ENCODE measurements at places on chromosomes 16 and 17.
A peak's percentile ranks its signal among the peaks of the same experiment; 100 is the strongest.

GRCh38 chr17:78184351-78184750 is 2.5 kb downstream of the TK1 start:
- no peaks in the 10 kb centered on the region for H3K27me3 ChIP-seq
- peaks cover 37% of the 10 kb centered on the region for H3K4me1 ChIP-seq
- no peak overlapping the region for H3K4me3 ChIP-seq
- DNase-seq = no peak
- no peaks in the 10 kb centered on the region for H3K36me3 ChIP-seq

GRCh38 chr16:63426275-63426870 is 1390.1 kb upstream of the CDH8 start:
- H3K4me3 ChIP-seq = no peak overlapping the region
- H3K27ac ChIP-seq = no peak overlapping the region
- H3K27me3 ChIP-seq = no peaks in the 10 kb centered on the region
- DNase-seq = no peak
- no peaks in the 10 kb centered on the region for H3K36me3 ChIP-seq

DNA sequence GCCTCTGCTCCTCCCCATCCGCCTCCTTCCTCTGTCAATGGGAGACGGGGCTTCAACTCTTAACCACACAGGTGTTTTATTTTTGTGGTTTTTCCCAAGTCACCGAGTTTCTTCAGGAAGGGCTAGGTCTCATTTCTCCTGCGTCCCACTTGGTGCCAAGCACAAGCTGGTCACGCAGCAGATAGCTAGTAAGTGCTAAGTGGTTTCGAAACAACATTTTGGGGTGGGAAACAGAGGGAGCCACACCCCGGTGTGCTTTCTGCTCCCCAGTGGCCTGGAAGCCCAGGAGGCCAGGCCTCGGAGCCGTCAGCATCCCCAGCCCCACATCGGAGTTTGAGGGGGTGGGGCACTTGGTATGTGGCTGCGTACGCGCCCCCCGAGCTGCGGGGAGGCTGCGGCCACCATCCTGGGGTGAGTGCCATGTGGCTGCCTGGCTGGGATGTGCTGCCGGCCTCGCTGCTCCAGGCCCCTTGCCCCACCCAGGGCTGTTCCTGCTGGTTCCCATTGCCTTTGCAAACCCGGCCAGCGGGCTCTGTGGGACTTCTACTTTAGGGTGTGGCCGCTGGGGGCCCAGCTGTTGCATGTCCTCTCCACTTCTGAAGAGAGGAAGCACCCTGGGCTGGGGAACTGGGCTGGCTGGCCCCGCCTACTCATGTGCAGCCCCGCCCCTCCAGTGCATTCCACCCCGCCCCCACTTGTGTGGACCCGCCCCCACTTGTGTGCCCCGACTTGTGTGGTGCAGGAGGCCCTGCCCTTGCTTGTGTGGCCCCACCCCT is 55.6 kb downstream of the BAIAP2 start:
- DNase-seq = no peak
- H3K4me3 ChIP-seq = no peak overlapping the region
- no peaks in the 10 kb centered on the region for H3K27me3 ChIP-seq
- no peak overlapping the region for H3K27ac ChIP-seq
- H3K4me1 ChIP-seq = peaks cover 2% of the 10 kb centered on the region
- no peaks in the 10 kb centered on the region for H3K36me3 ChIP-seq

DNA sequence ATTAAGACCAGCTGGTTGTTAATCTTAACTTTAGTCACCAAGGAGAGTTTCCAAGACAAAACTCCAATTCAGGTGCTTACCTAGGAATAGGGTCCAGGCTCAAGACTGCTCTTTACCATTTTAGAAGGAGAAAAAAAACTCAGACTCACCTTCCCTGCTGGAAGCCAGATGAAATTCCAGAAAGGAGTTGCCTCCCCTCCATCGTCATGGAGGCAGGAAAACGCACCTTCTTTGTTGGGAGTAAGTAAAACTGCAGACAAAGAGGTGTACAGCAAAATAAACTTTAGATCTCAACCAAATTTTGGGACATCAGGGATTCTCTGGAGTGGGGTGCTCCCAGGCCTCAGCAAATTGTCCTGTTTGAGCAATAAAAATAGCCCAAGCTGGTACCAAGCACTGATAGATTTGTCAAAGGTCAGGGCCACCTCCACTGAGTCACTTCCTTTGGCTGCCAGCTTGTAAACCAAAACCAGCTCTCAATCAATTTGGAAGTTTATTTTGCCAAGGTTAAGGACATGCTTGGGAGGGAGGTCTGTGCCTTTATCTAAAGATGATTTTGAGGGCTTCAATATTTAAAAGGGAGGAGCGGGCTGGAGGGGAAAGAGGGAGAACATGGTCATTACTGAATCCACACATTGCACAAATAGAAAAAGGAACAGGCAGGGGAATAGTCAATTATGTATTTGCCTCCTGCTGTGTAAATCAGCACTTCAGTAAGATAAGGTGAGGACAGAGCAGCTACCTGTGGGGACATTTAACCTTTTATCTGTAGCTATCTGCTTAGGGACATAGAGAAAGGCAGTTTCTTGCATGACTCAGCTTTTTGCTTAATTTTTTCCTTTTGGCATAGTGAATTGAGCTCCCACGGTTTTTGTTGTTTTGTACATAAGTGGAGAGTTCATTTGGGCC is 1.5 kb upstream of the ALDH3A2 start:
- peaks cover 26% of the 10 kb centered on the region for H3K4me1 ChIP-seq
- no peak for DNase-seq
- H3K27ac ChIP-seq = peak overlapping the region; percentile 81
- no peaks in the 10 kb centered on the region for H3K36me3 ChIP-seq

DNA sequence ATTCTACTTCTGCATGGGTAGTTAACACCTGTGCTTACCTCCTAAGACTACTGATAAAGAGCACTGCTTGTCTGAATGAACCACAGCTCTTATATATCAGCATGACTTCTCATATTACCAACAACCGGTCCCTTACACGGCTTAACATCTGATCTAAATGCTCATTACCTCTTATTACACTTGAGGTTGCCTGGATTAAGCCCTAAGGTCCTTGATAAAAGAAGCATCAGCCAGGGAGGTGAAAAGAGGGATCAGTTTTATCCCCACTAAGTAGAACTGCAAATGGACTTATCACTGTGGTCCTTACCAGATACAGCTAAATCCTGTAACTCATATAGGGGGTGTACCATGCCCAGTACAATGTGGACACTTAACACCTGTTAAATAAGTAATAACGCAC is 8.2 kb upstream of the RSKR start:
- no peak for DNase-seq
- H3K27ac ChIP-seq = no peak overlapping the region
- H3K4me1 ChIP-seq = no peaks in the 10 kb centered on the region
- peaks cover 72% of the 10 kb centered on the region for H3K36me3 ChIP-seq
- no peak overlapping the region for H3K4me3 ChIP-seq

- peak overlapping the region; percentile 96 for H3K27ac ChIP-seq
- no peak for DNase-seq
- no peaks in the 10 kb centered on the region for H3K27me3 ChIP-seq
- no peaks in the 10 kb centered on the region for H3K36me3 ChIP-seq
Measured at GRCh38 chr16:57609541-57610401, 18.7 kb upstream of the ADGRG1 start.

- H3K4me1 ChIP-seq = peaks cover 22% of the 10 kb centered on the region
- DNase-seq = no peak
- no peaks in the 10 kb centered on the region for H3K27me3 ChIP-seq
- no peak overlapping the region for H3K4me3 ChIP-seq
Measured at GRCh38 chr17:72510351-72511016, 389.7 kb downstream of the SOX9 start.

DNA sequence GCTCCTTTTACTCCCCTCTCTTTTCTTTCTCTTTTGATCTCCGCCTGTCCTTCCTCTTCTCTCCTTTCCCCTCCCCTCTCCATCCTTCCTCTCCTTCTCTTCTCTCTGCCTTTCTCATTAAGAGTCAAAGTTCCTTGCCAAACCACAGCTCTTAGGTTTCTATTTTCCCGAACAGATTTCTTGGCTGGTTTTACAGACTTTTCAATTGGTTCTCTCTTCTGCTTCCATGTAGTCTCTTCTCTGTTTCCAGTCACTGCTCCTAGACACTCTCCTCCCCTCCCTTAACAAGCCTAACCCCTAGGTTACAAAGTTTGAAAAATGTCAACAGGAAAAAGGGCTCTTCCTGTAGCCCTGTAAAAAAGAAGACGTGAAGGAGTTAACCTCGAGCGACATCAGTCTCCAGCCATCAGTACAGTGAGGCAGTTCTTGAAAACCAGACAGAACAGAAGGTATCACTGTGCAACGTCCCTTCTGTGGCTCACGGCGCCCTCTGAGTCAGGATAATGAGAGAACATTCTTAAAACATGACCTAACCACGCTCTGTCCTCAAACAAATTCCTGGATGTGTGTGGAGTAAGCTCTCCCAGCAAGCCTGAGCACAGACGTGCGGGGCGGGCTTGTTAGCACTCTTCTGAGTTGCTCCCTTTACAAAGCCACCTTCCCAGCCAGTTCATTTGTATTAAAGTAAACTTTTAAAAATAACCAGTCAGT is 11.6 kb upstream of the MARCHF10 start:
- peak overlapping the region; percentile 63 for H3K27ac ChIP-seq
- no peaks in the 10 kb centered on the region for H3K27me3 ChIP-seq
- DNase-seq = peak; percentile 44
- no peaks in the 10 kb centered on the region for H3K36me3 ChIP-seq

GRCh38 chr16:11506741-11507305 is 79.9 kb downstream of the LITAF start:
- no peaks in the 10 kb centered on the region for H3K4me1 ChIP-seq
- no peaks in the 10 kb centered on the region for H3K36me3 ChIP-seq
- no peak overlapping the region for H3K4me3 ChIP-seq
- no peaks in the 10 kb centered on the region for H3K27me3 ChIP-seq
- no peak for DNase-seq

- DNase-seq = no peak
- H3K4me1 ChIP-seq = peaks cover 3% of the 10 kb centered on the region
- H3K36me3 ChIP-seq = no peaks in the 10 kb centered on the region
- no peaks in the 10 kb centered on the region for H3K27me3 ChIP-seq
- no peak overlapping the region for H3K27ac ChIP-seq
Measured at GRCh38 chr16:4290236-4290830, 17.5 kb upstream of the TFAP4 start.

DNA sequence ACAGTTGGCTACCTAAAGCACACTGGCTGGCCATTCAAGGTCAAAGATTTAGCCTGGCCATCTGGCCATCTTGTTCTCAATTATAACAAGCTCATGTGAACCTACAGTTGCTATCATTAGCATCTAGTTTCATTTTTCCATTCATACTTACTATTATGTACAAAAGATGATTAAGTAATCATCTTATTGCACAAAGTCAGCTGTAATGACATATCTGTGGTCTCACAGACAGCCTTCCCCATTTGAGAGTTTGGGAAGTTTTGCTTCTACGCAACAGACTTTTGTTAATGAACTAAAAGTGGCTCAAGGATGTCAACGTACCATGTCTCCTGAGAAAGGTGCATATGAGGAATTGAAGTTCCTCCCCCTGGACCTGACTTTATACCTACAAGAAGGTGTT is 51.3 kb downstream of the HS3ST3B1 start:
- H3K27me3 ChIP-seq = no peaks in the 10 kb centered on the region
- no peaks in the 10 kb centered on the region for H3K36me3 ChIP-seq
- H3K4me3 ChIP-seq = no peak overlapping the region

- DNase-seq = no peak
- no peaks in the 10 kb centered on the region for H3K4me1 ChIP-seq
- H3K27me3 ChIP-seq = no peaks in the 10 kb centered on the region
- H3K27ac ChIP-seq = no peak overlapping the region
Measured at GRCh38 chr16:88298833-88299745, 83.7 kb upstream of the ZNF469 start.

- no peaks in the 10 kb centered on the region for H3K36me3 ChIP-seq
- H3K27me3 ChIP-seq = no peaks in the 10 kb centered on the region
- no peak overlapping the region for H3K27ac ChIP-seq
Measured at GRCh38 chr17:51456942-51457341, 196.6 kb downstream of the UTP18 start.

DNA sequence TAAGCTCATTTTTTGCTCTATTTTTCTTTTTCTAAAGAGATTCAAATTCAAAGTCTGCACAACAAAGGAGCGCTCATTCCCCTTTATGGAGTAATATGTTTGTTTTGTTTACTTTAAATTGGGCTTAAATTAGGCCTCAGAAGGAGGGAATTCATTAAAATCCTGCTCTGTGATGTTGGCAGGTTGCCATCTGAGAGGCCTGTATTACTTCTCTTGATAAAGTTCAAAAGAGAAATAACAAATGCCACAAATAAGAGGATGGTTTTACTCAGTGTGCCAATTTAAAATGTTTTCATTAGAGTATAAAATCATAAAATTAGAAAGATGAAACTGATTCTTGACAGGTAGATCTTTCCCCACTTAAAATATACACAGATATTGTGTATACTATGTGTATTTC is 54.5 kb upstream of the HLF start:
- H3K27me3 ChIP-seq = no peaks in the 10 kb centered on the region
- no peak overlapping the region for H3K27ac ChIP-seq
- H3K4me3 ChIP-seq = no peak overlapping the region
- H3K4me1 ChIP-seq = no peaks in the 10 kb centered on the region

Data from pancreas (tissue), 10 donors.